Activated T-cell treated with anti-CD3 and anti-CD28 coated beads for 48 hours (primary cell): ENCODE measurements at places on chromosomes 12 and 14.

- DNase-seq, result no peak
These were observed 54.5 kb downstream of the C12orf75 start for GRCh38 chr12:105384916-105385535.

GRCh38 chr12:14664434-14665023 is 31.9 kb downstream of the GUCY2C start:
- no peak for DNase-seq

DNA sequence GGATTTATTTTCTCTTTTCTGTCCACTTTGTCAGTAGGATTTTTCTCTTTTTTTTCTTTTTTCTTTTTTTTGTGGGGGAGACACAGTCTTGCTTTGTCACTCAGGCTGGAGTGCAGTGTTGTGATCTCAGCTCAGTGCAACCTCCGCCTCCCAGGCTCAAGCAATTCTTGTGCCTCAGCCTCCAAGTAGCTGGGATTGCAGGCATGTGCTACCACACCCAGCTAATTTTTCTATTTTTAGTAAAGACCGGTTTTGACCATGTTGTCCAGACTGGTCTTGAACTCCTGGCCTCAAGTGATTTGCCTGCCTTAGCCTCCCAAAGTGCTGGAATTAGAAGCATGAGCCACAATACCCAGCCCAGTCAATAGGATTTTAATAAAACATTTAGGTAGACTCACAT is 21.0 kb upstream of the TBK1 start:
- DNase-seq, result no peak

GRCh38 chr12:50790081-50790480 is 26.2 kb downstream of the ATF1 start:
- no peak for DNase-seq

DNA sequence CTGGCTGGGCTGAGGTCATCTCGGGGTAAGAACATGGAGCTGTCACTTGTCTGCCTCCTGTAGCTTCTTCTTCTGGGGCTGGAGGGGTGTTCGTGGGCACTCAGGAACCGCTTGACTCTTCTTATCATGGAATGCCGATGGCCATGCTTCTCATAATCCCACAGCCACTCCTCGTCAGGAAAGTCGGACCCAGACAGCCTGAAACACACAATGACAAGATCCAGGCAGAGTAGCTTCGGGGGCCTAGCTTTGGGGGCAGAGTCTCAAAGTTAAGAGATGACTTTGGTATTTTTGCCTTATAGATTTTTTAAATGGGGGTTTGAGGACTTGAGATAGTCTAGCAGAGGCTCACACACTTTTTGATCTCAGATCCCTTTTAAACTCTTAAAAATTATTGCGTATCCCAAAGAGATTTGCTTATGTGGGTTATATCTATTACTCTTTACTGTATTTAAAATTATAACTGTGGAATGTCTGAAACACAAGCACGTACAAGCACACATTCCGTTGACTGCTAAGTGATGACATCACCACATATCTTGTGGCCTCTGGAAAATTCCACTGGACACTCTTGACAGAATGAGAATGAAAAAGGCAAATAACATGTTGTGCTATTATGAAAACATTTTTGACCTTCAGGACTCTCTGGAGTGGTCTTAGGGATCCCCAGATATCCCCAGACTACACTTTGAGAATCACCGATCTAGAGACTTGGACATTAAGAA is 43.3 kb downstream of the BEST3 start:
- DNase-seq, result no peak

- no peak for DNase-seq
These were observed 601 bp downstream of the MDGA2 start for GRCh38 chr14:47674543-47675465.

DNA sequence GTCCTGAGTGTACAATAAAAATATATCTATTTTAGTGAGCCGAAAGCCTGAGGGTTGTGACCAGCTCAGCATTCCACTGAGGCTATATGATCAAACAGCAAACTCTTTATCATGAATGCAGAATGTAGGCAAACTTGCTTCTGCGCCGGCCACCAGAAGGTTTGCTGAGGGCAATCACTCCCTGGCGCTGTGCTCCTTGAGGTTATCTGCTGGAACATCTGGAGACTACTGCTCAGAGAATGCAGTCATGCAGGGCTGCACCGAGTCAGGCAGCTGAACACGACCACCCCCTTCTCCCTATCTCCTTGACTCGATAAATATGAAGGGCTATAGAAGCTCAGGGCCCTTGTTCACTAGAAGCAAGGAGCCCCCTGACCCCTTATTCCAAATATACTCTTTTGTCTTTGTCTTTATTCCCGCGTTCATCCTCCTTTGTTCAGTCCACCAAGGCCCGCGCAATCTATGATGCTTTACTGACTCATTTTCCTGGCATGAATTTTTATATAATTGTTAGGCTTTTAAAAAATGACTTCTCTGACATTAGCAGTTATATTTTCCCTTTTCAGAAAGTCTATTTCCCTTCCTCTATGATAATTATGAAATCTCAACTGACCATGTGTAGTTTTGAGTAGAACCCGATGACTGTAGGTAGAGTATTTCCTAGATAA is 1089.3 kb downstream of the SLC16A7 start:
- no peak for DNase-seq

- DNase-seq, result no peak
These were observed 81.4 kb downstream of the PAPOLA start for GRCh38 chr14:96583569-96584041.

DNA sequence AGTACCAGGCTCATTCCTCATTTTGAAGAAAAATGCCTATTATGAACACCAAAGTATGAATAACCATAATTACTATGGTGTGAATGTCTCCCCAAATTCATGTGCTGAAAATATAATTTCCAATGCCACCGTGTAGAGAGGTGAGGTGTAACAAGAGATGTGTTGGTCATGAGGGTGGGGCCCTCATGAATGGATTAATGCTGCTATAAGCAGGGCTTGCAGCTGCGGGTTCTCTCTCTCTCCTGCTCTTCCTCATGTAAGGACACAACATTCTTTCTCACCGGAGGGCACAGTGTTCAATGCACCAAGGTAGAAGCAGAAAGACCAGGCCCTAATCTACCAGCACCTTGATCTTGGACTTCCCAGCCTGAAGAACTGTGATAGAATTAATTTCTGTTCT is 70.0 kb downstream of the TMTC1 start:
- DNase-seq, result no peak

GRCh38 chr12:40801861-40802260 is 109.6 kb downstream of the CNTN1 start:
- no peak for DNase-seq
